ENCODE measurements at places on chromosomes 13 and 19. TPM values are rescaled to one million over a fixed set of nuclear protein-coding genes. Genes with fewer than 3 reads are reported as not detected.

IGFL1 gene
- total RNA-seq = not detected

IGFL2 gene
- not detected for total RNA-seq

C3 gene
- 8.9 TPM for total RNA-seq

GDF15 gene
- total RNA-seq = 0.78 TPM

FCGBP gene
- total RNA-seq = 18.0 TPM

COX7A1 gene
- total RNA-seq = not detected

CEACAM1 gene
- 40.3 TPM for total RNA-seq

CYP2F1 gene
- not detected for total RNA-seq

ITGBL1 gene
- total RNA-seq = not detected

B3GNT3 gene
- 0.61 TPM for total RNA-seq

CD37 gene
- total RNA-seq = 231 TPM

FUT2 gene
- not detected for total RNA-seq

ZNF529 gene
- 20.1 TPM for total RNA-seq

GNG7 gene
- total RNA-seq = 0.22 TPM

ANKRD24 gene
- total RNA-seq = 0.69 TPM

C13orf46 gene
- total RNA-seq = 6.5 TPM

OLFM4 gene
- not detected for total RNA-seq

ABHD8 gene
- 12.7 TPM for total RNA-seq

CEACAM19 gene
- 0.78 TPM for total RNA-seq

ZNF439 gene
- total RNA-seq = 7.4 TPM

ATXN8OS gene
- not detected for total RNA-seq

MUC16 gene
- not detected for total RNA-seq

POU2F2 gene
- total RNA-seq = 42.8 TPM

SHISA7 gene
- total RNA-seq = not detected

KLK15 gene
- total RNA-seq = not detected

Measured in T-helper 1 cell treated with Interleukin-12 subunit alpha and Interleukin-12 subunit beta and Interleukin-4 antibody, amounts not matched to agents 30 ng/mL and 1 ng/mL, for 36 hours (primary cell).